Testis (tissue), 5 donors: ENCODE measurements at places on chromosomes 7 and 10. TPM values are rescaled to one million over a fixed set of nuclear protein-coding genes. Genes with fewer than 3 reads are reported as not detected.
A peak's percentile ranks its signal among the peaks of the same experiment; 100 is the strongest.

- DNase-seq = peak; percentile 6
These were observed 236.1 kb downstream of the PTPRN2 start for GRCh38 chr7:158351481-158351880.

ZYX gene
- 222 TPM for total RNA-seq

- DNase-seq = no peak
These were observed 741.4 kb upstream of the POT1 start for GRCh38 chr7:125670926-125671572.

- no peak for DNase-seq
These were observed 89.6 kb downstream of the PPP1R17 start for GRCh38 chr7:31776616-31777015.

DNA sequence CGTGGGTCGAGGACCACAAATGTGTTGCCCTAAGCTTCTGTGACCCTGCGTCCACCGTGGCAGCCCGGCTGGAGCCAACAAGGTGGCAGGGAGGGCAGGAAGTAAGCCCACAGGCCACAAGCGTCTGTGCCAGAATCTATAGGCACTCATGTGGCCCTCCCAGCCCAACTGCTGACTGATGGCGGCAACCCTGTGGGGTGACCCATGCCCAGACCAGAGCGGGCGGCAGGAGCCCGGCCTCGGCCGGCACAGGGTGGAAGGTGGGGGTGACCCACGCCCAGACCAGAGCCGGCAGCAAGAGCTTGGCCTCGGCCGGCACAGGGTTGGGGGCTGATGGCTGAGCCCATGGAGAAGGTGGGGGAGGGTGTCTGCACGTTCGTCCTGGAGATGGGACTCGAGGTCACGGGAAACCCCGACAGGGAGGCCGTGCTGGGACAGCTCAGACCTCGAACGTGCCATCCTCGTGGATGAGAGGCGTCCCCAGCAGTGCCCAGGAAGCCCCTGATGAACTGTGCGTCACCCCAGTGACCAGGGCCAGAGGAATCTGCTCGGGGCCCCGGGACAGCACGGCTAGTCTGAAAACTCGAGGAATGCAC, 181.0 kb downstream of the ELFN1 start:
- no peak for DNase-seq

CHST15 gene
- 11.5 TPM for total RNA-seq
